ENCODE measurements at places on chromosomes 12 and 14. TPM values are rescaled to one million over a fixed set of nuclear protein-coding genes. Genes with fewer than 3 reads are reported as not detected.

The C2CD5 gene
- polyA plus RNA-seq: 13.6 TPM

- no peaks in the 10 kb centered on the region for H3K36me3 ChIP-seq
- H3K4me1 ChIP-seq: no peaks in the 10 kb centered on the region
- H3K27me3 ChIP-seq: no peaks in the 10 kb centered on the region
- DNase-seq: no peak
- H3K27ac ChIP-seq: no peak within 1 kb of the TSS
Observed at GRCh38 chr14:23636317-23637211, at the start of gene DHRS2. Gene DHRS2 (plus strand): TSS chr14:23636364. CDS start chr14:23638865, 2,501 bp downstream.

DNA sequence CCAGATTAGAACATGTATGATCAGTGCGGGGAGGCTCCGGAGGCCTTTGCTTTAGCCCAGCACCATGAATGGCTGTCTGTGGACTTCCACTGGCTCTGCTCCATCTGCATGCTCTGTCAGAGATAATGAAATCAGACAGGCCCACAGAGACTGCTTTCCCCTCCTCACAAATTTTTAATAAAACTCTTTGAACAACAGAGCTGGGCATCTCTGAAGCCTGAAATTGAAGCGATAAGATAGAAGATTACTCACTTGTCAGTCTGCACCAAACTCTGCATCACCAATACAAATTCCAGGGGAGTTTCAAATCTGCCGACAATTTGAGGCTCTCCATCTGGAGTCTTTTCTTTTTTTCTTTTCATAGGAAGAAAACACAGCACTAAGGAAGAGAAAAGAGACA is 110.0 kb downstream of the DYRK2 start:
- no peaks in the 10 kb centered on the region for H3K36me3 ChIP-seq
- H3K27ac ChIP-seq: no peak overlapping the region
- H3K4me3 ChIP-seq: no peak overlapping the region
- no peaks in the 10 kb centered on the region for H3K27me3 ChIP-seq
- H3K4me1 ChIP-seq: peaks cover 9% of the 10 kb centered on the region

- H3K27me3 ChIP-seq: no peaks in the 10 kb centered on the region
- H3K36me3 ChIP-seq: no peaks in the 10 kb centered on the region
- H3K27ac ChIP-seq: no peak overlapping the region
- H3K4me1 ChIP-seq: no peaks in the 10 kb centered on the region
Observed at GRCh38 chr14:72776701-72777261, 117.1 kb downstream of the DPF3 start.

GRCh38 chr12:3154006-3154405 is 76.8 kb downstream of the TSPAN9 start:
- DNase-seq: no peak
- no peaks in the 10 kb centered on the region for H3K4me1 ChIP-seq
- no peak overlapping the region for H3K27ac ChIP-seq

- no peak overlapping the region for H3K4me3 ChIP-seq
- no peak for DNase-seq
- H3K4me1 ChIP-seq: no peaks in the 10 kb centered on the region
- no peak overlapping the region for H3K27ac ChIP-seq
- H3K36me3 ChIP-seq: no peaks in the 10 kb centered on the region
- peaks cover 3% of the 10 kb centered on the region for H3K27me3 ChIP-seq
Observed at GRCh38 chr12:95820096-95820703, 29.6 kb upstream of the NTN4 start.

DNA sequence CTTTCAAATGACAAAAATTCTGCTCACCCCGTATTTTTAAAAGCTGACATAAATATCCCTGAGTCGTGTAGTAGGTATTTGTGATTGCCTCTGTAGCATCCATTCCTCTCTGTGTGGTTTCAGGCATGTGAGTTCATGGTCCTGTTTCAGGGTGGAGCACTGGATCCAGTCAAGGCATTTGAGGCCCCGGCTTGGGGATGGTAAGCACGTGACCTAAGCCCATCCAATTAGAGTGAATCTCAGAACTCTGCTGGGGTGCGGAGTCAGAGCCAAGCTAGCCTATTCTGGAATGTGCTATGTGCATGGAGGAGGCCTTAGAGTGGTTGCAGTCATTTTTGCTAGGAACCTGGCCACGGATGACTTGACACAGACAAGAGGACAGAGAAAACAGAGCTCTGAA is 4.3 kb upstream of the CSRP2 start:
- H3K27me3 ChIP-seq: peaks cover 28% of the 10 kb centered on the region
- peaks cover 9% of the 10 kb centered on the region for H3K4me1 ChIP-seq
- DNase-seq: no peak
- no peaks in the 10 kb centered on the region for H3K36me3 ChIP-seq

The FNTB gene
- 14.2 TPM for polyA plus RNA-seq
